ENCODE measurements at places on chromosomes 3 and 15.
A peak's percentile ranks its signal among the peaks of the same experiment; 100 is the strongest.

DNA sequence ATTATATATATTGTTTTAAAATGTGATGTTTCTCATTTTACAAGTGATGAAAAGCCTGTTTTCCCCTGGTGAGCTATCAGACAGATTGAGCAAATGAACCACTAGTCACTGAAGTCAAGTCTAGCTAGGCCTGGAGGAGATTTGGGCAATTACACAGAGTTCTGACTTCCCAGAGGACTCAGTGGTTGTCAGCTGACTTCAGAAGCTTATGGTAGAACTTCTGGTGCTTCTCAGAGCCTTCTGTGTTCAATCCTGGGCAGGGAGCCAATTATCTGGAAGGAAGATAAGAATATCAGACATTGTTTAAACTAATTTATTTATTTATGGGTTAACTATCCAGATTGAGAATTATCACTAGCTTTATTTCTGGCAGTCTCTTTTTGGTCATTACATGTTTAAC is 37.7 kb upstream of the NAALADL2 start:
- DNase-seq = no peak

- DNase-seq = no peak
Observed at GRCh38 chr15:89326316-89326715, 8.3 kb downstream of the POLG start.

DNA sequence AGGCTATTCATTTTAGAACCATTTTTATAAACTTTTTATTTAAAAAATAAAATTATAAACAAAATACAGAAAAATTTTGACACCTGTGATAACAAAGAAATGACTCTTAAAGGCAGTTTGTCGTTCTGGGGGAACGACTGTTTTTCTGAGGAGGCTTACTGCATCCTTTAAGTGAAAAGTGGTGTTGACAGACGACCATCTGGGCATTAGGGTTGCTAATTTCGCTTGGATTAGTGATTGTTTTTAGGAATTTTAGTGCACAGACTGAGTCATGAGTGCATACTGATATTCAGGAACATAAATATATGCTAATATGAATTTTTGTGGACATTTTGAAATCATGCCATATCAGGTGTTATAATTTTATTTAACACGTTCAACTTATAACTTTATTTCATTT is 28.5 kb downstream of the OSTN start:
- no peak for DNase-seq

- peak; percentile 80 for DNase-seq
Observed at GRCh38 chr15:65195548-65195923, 10.4 kb upstream of the CLPX start.

DNA sequence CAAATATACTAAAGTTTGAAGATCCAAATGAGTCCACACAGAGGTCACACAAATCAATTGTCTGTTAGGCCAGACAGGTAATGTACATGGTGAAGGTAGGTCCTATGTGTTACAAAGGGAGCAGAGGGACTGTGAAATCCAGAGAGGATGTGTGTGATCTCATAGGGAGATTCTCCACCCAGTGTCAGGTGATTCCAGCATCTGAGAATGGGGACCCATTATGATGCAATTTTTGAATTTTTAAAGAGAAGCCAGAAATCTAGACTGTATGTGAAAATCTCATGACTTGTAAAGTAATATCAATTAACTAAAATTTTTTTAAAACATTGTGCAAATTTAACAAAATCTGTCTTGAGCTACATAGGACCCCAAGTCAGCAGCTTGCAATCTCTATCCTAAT is 58.3 kb upstream of the NEDD4 start:
- DNase-seq = no peak

GRCh38 chr3:66053550-66054094 is 14.9 kb upstream of the MAGI1 start:
- peak; percentile 24 for DNase-seq

DNA sequence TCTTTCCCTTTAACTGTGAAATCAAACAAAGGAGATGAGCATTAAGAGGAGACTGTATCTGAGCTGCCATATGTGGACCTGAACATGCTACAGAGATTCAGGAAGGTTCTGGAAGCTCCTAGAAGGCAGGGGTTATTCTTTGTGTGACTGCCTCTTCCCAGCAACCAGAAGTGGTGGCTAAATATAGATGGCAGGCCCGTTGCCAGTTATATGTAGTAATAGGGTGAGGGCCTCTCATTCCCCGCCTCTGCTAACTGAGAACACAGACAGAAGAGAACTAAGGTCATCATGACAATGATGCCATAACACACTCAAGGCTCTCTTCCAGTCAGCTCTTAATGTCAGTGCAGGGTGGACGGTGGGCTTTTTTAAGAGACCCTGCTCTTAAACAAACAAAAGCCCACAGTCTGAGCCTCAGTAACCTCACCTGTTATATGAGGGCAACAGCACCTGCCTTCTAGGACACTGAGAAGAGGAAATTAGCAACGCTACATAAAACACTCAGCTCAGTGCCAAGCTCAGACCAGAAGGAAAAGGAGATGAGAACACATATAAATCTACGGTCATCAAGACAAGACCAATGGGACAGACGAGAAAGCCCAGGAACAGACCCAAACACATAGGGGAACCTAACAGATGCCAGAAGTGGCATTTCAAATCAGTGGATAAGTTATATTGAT is 22.3 kb downstream of the CFAP92 start:
- DNase-seq = peak; percentile 62

GRCh38 chr3:169146179-169146665 is 517.3 kb downstream of the MECOM start:
- DNase-seq = no peak

DNA sequence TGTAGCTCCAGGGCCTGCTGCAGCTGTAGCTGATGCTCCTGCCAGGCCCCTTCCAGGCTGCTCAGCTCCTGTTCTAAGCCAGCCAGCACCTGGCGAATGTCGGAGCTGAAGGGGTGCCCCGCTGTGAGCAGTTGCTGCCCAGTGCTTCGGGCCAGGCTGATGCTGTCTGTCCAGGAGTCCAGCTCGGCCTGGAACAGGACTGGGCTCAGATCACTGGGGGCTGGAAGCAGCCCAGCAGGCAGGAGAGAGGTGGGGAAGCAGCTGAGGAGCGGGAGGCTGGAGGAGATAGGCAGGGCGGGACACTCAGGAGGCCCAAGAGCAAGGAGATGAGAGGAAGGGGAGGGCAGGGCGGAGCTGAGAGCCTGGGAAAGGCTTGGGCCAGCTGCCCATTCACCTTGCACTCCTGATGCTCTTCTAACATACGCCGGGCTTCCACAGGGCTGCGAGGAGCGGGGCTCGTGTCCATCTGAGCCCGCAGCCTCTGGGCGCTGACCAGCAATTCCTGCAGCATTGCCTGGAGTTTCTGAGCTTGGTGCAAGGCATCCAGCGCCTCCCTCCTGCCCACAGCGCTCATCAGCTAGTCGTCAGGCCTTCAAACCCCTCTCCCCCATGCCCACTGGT is 23.2 kb downstream of the PLA2G4B start:
- DNase-seq = no peak

DNA sequence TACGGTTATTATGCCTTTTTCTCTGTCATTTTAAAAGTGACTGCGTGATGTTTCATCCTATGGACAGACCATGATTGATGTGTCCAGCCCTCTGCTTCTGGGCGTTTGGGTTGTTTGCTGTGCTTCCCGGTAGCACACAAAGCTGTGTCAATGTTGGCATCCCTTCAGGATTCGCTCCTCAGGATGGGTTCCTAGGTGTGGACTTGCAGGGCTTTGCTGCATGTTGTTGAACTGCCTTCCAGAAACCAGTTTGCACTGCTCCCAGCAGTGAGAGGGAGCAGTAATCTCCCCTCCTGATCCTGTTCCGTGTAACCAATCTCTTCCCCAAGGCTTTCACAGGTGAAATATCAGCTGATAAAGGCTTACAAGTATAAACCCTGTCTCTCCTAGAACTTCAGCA is 787 bp downstream of the TRPM1 start:
- no peak for DNase-seq

- DNase-seq = no peak
Observed at GRCh38 chr3:51887620-51888019, 12.2 kb upstream of the IQCF5 start.

DNA sequence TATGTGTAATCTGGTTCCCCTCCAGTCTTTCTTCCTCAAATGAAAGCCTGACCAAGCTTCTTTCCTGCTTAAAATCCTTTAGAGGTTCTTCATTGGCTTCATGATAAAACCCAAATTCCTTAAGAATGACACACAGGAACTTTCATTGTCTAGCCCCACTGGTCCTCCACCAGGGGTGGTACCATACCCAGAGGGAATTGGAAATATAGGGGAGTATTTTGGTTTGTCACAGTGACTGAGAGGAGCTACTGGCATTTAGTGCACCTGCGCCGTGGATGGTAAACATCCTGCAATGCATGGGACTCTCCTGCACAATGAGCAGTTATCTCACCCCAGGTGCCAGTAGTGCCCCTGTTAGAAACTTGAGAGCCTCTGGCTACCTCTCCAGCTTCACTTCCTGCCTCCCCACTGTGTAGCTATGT is 10.8 kb downstream of the ZWILCH start:
- DNase-seq = no peak

GRCh38 chr3:141366285-141367037 is 1.8 kb upstream of the ZBTB38 start:
- peak; percentile 88 for DNase-seq

- no peak for DNase-seq
Observed at GRCh38 chr15:71607383-71607782, 203.0 kb upstream of the NR2E3 start.

DNA sequence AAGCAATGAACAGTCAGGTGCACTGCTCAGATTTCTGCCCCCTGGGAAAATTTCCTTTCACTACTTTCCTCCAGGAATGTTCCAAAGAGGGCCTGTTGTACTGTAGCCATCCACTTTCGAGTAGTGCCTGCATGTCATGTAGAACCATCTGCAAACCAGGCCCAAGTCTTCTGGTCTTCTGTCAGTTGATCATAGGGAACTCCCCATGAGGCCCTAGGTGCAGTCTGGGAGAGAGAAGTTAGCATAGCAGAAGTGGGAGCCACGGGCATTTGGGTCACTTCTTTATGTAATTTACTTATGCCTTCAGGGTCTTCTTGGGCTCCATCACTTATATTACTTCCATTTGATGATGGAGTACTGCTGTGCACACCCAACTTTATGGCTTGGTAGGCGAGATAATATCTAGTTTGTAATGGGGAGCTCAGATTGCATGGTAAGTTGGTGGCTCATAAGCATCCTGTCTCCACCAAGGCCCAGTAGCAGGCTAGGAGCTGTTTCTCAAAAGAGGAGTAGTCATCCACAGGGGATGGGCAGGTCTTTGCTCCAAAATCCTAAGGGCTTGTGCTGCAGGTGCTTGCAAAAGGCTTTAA is 151.4 kb downstream of the NFKBIZ start:
- no peak for DNase-seq

DNA sequence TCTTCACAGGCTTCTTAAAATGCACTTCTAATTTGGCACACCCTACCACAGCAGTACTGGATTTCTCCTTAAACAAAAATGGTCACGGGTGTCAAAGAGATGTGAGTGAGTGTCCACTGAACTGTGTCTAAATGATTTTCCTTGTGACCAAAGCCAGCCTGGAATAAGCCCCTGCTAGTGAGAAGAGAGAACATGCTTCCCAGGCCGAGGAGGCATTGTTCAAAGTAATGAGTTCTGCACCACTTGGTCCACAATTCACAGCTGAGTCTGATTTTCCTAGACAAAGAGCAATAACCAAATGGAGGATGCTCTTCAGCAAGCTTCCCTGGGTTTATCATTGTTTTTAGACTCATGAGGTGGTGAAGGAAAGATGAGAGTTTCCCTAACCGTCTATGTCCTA is 3.8 kb downstream of the PLCH1 start:
- DNase-seq = no peak
